ENCODE measurements at places on chromosomes 12 and 14.

- no peak for DNase-seq
These were observed 44.1 kb upstream of the TMEM263 start for GRCh38 chr12:106911581-106911980.

- DNase-seq = no peak
These were observed 44.0 kb upstream of the SINHCAF start for GRCh38 chr12:31369712-31370521.

- DNase-seq = no peak
These were observed 269.1 kb downstream of the EMP1 start for GRCh38 chr12:13465635-13466034.

GRCh38 chr12:117360222-117360550, 1.2 kb downstream of the NOS1 start:
- no peak for DNase-seq

GRCh38 chr14:51298895-51299294, 58.8 kb downstream of the TMX1 start:
- no peak for DNase-seq

DNA sequence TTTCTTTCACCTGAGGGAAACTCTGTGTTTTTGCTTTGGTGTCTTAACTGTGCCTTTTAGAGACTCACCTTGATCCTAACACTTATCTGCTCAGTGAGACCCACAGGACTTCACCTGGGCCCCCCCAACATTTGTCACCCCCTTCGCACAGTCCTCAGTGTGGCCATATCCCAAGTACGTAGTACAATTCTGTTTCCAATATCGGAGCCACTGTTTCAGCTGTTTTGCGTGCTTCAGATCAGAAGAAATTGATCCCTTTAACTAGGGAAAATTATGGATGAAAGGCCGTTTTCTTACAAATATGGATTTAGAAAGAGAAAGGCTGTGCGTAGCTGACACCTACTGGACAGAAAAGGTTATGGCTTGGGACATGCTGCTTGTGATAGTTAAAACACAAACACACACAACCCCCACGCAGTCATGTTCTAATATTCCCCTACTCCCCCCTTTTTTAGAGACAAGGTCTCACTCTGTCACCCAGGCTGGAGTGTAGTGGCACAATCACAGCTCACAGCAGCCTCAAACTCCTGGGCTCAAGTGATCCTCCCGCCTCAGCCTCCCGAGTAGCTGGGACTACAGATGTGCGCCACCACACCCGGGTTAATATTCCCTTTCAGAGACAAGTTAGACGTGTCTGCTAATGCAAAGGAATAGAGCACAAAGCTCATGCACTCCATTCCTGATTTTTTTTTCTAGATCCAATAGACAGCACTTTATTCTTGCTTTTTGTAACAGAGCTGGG, 3.6 kb upstream of the SLC7A8 start:
- DNase-seq = no peak

- DNase-seq = no peak
These were observed 272.7 kb upstream of the FLRT2 start for GRCh38 chr14:85257287-85257686.

GRCh38 chr14:61341275-61342206, 20.2 kb downstream of the PRKCH start:
- DNase-seq = no peak

DNA sequence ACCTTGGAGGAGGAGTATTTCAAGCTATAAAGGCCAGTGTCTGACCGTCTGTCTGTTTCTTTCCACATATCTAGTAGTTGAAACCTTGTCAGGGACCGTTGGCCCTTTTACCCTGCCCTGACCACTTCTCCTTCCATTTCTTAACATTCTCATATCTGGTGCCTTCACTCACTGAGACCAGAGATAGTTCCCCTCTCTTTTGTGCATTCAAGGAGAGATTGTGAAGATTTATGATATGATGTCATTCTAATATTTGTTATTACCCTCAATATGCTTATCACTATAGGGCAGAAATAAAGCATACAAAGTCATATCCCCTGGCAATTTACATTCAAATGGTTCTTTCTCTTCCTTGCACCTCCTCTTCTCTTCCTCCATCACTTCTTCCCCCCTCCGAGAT, 83.3 kb downstream of the PLXNC1 start:
- DNase-seq = no peak

GRCh38 chr14:89866458-89866857, 88.1 kb downstream of the EFCAB11 start:
- DNase-seq = no peak

- DNase-seq = no peak
These were observed 150.4 kb downstream of the KSR2 start for GRCh38 chr12:117818400-117818799.

DNA sequence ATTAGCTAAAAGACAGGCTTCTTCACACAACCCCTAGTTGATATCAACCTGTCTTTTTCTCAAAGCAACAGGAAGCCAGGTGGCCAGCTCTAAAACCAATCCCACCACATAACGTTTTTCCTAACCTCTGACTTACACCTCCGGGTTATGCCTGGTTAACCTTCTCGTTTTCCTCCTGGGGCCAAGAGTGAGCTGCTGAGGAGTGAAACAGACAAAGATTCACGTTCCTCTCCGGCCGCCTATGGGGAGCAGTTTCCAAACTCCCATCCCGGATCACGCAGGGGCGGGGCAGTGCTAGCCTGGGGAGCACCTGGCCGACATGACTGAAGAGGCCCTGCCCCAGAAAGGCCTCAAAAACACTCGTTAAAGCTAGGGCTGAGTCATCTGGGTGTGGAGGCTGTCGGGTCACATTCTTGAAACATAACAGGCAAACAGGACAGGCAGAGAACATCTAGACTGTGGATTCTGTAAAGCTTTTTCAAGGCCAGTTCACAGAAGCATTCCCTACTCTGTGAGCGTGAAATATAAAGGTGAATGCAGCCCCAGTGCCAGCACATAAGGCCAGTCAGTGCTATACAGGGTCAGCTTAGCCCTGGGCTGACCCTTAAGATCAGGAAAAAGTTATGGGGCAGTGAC, 25.9 kb upstream of the LGALS3 start:
- no peak for DNase-seq

GRCh38 chr12:117498880-117499279, 137.5 kb upstream of the NOS1 start:
- no peak for DNase-seq

DNA sequence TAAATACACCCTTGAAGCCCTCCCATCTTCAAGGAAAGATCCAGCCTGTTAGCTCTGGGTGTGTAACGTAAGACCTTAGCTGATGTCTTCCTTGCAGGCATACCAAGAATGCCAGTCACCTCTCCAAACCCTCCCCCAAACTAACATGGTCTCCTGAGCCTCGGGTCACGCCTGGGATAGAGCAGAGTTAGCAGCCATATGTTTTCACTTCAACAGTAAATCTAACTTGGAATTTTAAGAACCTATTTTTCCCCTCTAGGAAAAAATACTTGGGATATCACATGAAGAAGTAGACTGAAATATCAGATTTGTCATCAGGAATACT, 27.9 kb downstream of the BCL2L14 start:
- no peak for DNase-seq

DNA sequence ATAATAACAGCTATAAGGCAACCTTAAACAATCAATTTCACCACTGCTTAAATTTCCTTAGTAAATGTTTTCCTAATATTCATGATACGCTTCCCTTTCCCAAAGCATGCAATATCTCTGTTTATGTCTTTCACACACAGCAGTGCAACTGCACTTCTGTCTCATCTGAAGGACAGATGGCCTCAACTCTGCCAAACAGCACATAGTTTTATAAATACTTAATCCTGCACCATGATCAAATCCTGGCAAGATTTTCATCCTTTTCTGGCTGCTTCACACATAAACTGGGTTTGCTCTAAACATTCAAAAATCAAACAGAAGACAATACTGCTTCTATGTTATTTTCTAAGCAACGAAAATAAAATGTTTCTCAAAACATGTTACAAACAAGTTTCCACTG, 266.3 kb downstream of the ITPR2 start:
- no peak for DNase-seq

- no peak for DNase-seq
These were observed 10.0 kb downstream of the TUBA1B start for GRCh38 chr12:49121047-49121696.

DNA sequence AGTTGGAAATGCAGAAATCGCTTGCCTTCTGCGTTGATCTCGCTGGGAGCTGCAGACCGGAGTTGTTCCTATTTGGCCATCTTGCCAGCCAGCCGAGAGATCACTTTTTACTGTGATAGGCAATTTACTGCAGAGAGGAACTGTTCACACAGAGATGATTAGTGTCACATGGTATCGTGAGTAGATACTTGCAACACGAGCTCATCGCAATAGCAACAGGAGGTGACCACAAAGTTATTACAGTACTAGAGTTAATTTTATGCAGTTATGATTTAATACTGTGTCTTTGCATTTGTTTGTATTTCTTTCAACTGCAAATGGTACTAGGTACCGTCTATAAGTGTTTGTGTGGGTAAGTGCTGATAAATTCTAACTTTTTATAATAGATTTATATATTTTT, 27.8 kb downstream of the NOPCHAP1 start:
- no peak for DNase-seq

DNA sequence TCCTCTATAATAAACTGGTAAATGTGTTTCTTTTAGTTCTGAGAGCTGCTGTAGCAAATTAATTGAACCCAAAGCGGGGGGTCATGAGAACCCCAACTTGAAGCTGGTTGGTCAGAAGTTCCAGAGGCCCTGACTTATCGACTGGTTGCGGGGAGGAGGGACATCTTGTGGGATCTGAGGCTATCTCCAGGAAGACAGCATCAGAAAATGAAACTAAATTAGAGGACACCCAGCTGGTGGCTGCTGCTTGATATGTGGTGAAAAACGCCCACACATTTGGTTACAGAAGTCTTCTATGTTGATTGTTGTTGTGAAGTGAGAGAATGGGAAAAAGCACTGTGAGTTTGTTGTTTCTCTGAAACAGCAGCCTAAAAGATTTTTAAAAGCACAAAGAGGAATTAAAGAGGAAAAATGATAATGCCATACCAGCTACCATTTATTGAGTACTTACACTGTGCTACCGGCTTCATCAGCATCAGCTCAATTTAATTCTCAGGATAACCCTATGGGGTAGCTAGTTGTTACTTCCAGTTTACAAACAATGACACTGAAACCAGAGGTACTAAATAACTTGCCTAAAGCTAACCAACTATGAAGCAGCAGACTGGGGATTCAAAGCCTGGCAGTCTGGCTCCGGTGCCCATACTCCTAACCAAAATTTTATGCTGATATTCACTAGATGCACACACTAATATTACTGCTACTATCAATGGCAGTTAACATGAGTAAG, 24.3 kb downstream of the DDX24 start:
- no peak for DNase-seq

DNA sequence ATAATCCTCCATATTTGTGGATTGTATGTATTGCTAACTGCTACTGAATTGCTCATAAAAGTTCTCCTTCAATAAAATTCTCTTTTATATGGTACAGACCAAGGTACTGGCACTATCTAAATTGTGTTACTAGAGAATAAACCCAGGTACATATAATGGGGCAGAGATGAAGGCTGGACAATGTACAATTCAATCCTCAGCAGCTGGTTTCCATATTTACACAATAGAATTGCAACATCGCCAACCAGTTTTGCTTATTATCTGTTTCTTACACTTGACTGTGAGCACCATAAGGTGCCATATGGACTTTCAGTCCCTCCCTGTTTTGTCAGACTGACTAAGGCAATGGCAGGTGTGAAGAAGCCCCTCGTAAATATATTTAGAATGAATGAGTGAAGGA, 18.1 kb downstream of the KITLG start:
- DNase-seq = no peak

DNA sequence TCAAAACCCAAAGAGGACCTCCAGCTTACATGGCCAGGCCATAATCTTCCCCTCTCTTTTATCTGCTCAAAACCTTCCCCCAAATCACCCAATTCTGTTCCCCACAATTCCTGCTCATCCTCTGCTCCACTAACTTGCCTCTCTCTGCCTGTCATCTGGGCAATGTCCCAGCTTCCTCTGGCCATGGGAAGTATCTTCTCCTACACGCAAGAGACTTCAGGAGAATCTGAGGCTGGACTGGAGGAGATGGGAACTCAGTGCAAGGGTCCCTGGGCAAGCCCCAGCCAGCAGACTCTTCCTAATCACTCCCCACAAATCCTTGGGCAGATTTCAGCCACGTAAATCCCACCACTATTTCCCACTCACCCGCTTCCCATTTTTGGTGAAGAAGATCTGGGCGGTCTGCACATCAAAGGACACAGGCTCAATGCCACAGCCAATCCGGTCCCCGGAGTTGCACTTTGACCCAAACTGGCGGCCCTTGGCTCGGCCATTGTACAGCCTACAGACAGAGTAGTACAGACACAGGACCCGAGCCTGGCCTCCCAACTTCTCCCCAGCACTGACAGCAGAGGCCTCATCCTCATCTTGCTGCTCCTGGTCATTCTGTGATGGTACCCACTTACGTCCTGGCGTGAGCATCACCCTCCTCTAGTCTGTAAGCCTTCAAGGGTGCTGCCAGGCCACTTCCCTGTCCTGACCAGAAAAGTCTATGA, 4.7 kb downstream of the SPRYD3 start:
- DNase-seq = no peak

DNA sequence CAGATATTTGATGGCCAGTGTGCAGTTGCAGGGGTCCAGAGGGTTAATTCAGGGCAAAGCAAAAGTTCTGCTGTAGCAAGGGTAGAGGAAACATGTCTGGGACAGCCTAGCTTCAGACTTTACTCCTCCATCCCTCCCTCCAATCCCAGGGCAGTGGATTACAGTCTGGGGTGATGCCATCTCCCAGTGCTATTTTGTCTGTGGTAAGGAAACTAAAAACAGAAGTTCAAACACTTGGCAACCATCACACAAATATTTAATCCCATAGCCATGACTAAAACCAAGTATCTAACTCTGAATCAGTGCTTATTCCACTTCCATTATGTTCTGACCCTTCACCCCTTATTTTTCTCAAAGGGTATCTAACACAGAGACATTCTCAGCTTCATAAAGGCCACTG, 61.8 kb downstream of the PIK3C2G start:
- no peak for DNase-seq

- DNase-seq = no peak
These were observed 7.4 kb downstream of the SMAGP start for GRCh38 chr12:51262758-51263177.

DNA sequence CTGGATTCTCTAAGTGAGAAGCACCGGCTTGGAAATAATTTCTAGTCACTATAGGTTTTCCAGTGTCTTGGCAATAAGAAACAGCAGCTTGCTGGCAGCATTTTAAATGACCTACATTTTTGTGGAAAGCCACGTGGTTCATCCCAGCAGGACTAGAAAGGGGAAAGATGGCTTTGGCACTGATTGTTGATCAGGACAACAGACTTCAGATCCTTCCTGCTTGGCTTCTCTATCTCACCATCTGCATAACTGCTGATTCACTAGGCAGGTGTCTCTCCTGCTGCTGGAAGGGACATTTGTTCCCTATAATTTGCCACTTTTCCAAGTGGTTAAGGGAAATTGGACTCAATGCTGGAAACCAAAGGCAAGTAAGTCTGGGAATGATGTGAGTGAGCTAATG, 131.0 kb downstream of the TTC8 start:
- no peak for DNase-seq

Data from stimulated activated CD4-positive, alpha-beta T cell treated with anti-CD3 and anti-CD28 coated beads, Interleukin-1b, Interleukin-23, amount 100 ng/mL, for 24 hours (primary cell).